Calu3 (cell line): ENCODE measurements at places on chromosomes 4 and X. TPM values are rescaled to one million over a fixed set of nuclear protein-coding genes. Genes with fewer than 3 reads are reported as not detected.

CHST7 gene
- total RNA-seq: 8.3 and 9.5 TPM in 2 replicates

VGLL1 gene
- total RNA-seq: 92.2 and 121 TPM in 2 replicates

USP51 gene
- total RNA-seq: 1.2 and 1.5 TPM in 2 replicates

RTL3 gene
- not detected in 2 replicates for total RNA-seq

CTAG1A gene
- total RNA-seq: not detected in 2 replicates

ZNF81 gene
- 10.5 and 10.7 TPM in 2 replicates for total RNA-seq

PLXNB3 gene
- total RNA-seq: 37.5 and 49.2 TPM in 2 replicates

ERVMER34-1 gene
- total RNA-seq: 2.5 and 3.2 TPM in 2 replicates

INTU gene
- total RNA-seq: 4.6 and 4.8 TPM in 2 replicates

FAM47E gene
- total RNA-seq: 0.57 and 1.1 TPM in 2 replicates

AFP gene
- 0.24 TPM in 1 of 2 replicates, not detected in the other for total RNA-seq

AMBN gene
- not detected in 2 replicates for total RNA-seq

XAGE1A gene
- total RNA-seq: not detected in 2 replicates

TEX13D gene
- not detected in 2 replicates for total RNA-seq

UCP1 gene
- total RNA-seq: not detected in 2 replicates

KCND1 gene
- total RNA-seq: 8.4 and 9.7 TPM in 2 replicates

HOPX gene
- total RNA-seq: not detected in 2 replicates

NUDT10 gene
- not detected in 2 replicates for total RNA-seq

DNA sequence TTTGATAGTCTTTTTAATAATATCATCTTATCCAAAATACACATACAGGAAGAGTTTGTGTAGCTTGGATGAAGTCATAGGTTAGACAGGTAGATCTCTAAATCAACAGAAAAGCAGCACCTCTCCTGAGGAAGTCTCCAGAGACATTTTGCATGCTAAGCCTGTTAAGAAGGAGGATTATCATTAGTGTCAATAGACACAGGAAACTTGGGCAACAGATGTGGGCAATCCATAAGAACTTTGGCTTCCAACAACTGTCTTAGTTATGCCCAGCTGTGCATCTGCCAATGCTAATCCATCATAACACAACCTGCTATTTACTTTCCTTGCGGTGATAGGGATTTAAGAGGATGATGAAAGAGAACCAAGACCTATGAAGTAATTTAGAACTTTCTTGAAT is 1052.6 kb downstream of the RPA4 start:
- DNase-seq: no peak

- DNase-seq: no peak
These were observed 115.9 kb downstream of the MAGEC2 start for GRCh38 chrX:142089193-142089592.

GRCh38 chrX:12583543-12583942 is 207.7 kb upstream of the PRPS2 start:
- no peak for DNase-seq

- no peak for DNase-seq
These were observed 6.1 kb downstream of the GASK1B start for GRCh38 chr4:158166701-158167100.

DNA sequence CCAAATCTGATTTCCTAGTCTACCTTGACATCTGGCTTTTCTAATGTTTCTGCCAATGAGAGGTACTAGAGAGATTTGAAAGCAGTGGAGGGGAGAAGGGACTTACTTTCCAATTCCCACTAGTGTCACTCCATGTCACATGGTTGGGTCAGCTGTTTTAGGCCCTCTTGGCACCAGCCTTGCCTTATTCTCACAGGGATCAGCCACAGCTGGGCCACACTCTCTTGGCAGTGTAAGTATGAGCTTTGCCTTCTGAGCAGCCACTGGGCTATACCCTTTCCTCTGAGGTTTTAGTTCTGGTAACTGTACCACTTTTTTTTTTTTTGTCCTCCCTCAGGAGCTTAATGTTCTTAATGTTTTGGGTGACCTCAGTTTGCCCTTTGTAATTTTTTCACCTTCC is 10.2 kb upstream of the ADH1C start:
- no peak for DNase-seq

DNA sequence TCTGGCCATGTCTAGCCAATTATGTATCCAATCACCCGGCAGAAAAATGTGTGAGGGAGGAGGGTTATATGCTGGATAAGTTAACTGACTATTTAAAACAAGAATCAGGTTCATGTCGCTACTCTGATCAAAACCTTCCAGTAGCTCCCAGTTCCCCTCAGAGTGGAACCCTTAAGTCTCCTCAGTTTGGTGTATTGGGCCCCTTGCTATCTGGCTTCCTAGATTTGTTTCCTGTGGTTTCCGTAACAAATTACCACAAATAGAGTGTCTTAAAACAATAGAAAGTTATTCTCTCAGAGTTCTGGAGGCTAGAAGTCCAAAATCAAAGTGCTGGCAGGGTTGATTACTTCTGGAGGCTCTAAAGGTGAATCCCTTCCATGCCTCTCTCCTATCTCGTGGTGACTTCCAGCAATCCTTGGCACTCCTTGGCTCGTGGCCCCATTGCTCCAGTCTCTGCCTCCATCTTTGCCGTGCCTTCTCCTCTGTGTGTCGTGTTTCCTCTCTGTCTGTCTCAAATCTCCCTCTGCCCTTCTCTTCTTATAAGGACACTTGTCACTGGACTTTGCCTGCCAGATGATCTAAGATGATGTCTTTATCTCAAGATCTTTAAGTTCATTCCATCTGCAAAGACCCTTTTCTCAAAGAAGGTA is 10.5 kb upstream of the ENPP6 start:
- DNase-seq: no peak

GRCh38 chr4:45455217-45455616 is 668.6 kb downstream of the GABRG1 start:
- no peak for DNase-seq

- DNase-seq: no peak
These were observed 2024.5 kb upstream of the ADGRL3 start for GRCh38 chr4:59175617-59176016.

DNA sequence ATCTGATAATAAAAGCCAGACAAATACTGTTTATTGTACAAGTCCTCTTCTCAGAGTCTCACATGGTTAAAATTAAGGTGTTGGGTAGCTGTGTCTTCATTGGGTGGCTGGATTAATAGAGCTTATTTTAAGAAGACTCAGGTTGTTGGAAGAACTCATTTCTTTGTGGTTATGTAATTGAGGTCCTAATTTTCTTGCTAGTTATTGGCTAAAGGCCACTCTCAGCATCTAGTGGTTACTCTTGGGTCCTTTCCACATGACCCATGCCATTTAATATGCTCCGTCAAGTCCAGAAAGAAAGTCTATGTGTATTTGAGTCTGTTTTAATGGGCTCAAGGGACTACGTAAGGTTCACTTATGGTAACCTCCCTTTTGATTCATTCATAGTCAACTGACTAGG is 1668.6 kb upstream of the AGA start:
- no peak for DNase-seq

GRCh38 chrX:107206697-107207065 is 270 bp downstream of the DNAAF6 start:
- DNase-seq: no peak

- DNase-seq: peak; percentile 15
These were observed 3.2 kb downstream of the SPP1 start for GRCh38 chr4:87978681-87979080.

- no peak for DNase-seq
These were observed 174.5 kb downstream of the NKX6-1 start for GRCh38 chr4:84324303-84325245.

- DNase-seq: no peak
These were observed 66.4 kb downstream of the STAP1 start for GRCh38 chr4:67624939-67625338.

DNA sequence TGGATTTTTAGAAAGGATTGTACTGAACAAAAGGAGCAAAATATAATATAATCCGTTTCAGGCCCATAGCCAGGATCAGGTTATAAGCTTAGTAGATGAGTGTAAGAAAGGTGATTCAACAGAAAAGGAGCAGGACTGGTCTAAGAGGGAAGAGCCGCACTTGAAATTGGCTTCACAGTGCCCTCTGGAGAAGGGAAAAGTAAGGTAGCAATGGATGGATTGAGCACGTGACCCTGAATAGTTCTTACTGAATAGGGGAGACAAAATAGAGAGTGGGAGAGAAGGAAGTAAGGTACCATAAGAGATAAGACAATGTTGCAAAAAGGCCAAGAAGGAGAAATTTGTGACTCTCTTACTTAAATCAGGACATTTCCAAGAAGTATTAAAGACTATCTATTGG is 15.6 kb downstream of the CXorf66 start:
- DNase-seq: no peak

DNA sequence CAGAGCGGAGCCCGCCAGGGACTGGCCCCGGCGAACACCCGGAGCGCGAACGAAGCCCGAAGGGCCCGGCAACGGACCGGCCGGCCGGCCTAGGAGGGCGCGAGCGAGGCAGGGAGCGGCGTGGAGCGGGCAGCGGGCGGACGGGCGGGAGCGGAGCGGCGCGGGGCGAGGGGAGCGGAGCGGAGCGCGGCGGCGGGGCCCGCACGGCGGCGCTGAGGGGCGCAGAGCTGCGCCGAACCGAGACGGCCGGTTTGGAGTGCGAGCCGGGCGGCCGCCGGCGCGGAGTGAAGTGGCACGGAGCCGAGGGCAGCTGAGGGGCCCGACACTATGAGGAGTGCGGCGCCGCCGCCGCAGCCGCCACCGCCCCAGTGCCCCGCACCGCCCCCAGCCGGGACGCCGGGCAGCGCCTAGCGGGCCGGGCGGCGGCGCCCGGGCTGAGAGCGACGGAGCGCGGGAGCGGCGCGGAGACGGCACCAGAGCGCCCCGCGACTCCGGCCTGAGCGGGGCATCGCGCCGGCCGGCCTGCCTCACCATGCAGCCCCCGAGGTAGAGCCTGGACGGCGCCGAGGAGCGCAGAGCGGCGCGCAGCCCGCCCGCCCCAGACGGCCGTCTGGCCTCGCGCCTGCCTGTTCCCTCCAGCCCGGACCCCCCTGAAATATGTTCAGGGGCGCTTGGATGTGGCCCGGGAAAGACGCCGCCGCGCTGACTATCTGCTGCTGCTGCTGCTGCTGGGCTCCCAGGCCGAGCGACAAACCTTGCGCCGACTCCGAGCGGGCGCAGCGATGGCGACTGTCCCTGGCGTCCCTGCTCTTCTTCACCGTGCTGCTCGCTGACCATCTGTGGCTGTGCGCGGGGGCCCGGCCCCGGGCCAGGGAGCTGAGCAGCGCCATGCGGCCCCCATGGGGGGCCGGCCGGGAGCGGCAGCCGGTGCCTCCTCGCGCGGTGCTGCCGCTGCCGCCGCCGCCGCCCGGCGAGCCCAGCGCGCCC is 793 bp downstream of the NALF2 start:
- DNase-seq: no peak

GRCh38 chr4:98998551-98998950 is 3.0 kb downstream of the METAP1 start:
- DNase-seq: no peak
